ENCODE measurements at places on chromosomes 1 and 21. TPM values are rescaled to one million over a fixed set of nuclear protein-coding genes. Genes with fewer than 3 reads are reported as not detected.
A peak's percentile ranks its signal among the peaks of the same experiment; 100 is the strongest.

- DNase-seq = no peak
Measured at GRCh38 chr1:1625824-1626206, 6.2 kb upstream of the MMP23B start.

DNA sequence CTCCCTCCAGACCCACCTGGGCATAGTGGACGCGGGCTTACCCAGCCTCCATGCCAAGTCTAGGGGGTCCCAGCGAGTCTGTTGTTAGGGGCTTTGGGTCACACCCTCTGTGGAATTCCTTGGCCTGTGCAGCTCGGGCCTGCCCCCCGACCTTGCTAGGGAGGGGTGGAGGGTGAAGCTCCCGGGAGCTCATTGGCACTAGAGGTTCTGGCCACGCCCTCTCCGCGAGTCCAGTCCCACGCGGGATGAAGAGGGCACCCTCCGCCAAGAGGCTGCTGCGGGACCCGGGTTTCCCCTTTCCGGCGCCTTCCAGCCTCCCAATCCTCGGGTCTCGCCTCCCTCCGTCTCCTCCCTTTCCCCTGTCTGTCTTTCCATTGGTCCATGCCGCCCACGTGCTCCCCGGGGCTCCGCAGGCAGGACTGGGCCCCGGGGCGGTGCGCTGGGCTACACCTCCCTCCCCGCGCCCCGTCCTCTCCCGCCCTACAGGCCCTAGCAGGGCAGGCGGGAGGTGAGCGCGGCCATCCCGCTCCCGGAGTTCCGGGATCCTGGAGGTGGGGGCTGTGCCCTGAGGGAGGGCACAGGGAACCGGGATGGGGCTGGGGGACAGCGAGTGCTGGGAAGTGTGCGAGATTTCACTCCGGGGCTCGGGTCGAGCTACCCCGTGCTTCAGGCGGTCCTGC lies 3.5 kb downstream of the RUSC1 start:
- DNase-seq = peak; percentile 66

DNA sequence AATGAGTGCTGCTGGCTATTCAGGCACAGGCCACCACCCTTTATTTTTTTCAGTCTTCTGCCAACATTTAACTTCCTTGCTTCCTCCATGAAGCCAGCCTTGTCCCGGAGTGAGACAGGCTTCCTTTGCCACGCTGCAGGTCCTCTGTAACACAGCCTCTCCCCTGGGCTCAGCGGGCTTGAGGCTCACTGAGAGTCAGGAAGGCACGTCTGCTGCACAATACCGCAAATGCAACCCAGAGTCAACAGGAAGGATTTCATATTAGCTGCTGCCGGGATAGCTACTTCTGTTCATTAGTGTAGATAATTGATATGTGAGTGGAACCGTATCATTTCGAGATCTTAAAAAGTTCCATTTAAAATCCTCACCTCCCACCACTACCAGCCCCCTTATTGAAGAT lies 22.5 kb downstream of the MYOG start:
- DNase-seq = no peak

GRCh38 chr1:232443372-232443771 lies 186.6 kb downstream of the SIPA1L2 start:
- DNase-seq = no peak

GRCh38 chr1:116712510-116712909 lies 41.7 kb upstream of the CD2 start:
- DNase-seq = no peak

DYNLT5 gene
- total RNA-seq = 15.1 TPM
